ENCODE measurements at places on chromosomes 2 and 18.

DNA sequence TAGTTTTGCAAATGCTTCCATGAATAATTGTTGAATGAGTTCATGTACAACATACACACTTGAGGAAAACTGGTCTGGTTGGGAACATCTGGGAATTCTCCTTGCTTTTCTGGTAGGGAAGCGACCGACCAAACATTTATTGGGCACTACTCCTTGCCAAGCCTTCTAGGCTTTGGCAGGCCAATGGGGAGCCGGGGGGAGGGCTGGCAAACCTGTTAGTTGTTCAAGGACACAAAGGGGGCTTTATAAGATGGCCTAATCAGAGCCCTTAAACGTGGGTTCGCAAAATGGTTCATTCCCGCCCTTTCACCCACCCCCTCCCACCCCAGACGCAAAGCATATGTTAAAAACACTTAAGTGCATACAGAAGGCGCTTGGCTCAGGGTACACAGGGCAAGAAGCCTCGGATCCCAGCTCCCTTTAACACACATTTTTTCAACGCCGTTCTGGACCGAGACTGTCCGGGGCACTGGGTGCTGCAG is 844 bp upstream of the VSNL1 start:
- no peak for DNase-seq

DNA sequence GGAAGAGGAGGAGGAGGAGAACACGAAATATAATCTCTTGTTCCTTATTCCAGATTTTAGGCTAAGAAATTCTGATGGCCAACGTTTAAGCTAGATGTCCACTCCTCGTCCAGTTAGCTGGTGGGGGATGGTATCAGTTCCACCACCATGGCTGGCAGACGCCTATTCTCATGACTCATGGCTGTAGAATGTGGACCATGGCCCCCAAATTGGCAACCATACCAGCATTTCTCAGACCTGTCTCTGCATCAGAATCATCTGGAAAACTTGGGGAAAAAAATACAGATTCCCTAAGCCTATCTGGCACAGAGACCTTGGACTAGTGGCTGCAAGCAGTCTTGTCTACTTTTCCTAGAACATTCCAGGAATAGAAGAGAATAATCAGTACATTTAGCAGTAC is 267.7 kb upstream of the SIX2 start:
- no peak for DNase-seq

DNA sequence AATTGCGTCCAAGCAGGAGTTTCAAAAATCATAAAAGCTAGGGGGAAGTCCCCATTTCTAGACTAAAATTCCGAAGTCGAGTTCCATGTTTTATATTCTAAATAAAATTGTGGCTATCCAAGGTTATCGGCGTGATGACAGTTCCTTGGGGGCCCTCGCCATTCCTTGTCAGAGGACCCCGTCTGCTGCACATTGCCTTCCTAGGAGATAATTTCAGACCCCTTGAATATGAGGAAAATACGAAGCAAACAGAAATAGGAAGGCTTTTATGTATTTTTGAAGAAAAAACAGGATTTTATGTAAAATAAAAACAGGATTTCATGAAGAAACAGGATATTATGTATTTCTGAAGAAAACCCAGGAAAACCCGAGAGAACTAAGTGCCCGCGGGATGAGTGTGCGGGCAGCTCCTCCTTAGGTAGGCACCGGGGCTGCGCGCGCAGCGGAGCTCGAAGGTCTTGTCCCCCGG is 465 bp upstream of the PLEKHA3 start:
- DNase-seq: no peak

DNA sequence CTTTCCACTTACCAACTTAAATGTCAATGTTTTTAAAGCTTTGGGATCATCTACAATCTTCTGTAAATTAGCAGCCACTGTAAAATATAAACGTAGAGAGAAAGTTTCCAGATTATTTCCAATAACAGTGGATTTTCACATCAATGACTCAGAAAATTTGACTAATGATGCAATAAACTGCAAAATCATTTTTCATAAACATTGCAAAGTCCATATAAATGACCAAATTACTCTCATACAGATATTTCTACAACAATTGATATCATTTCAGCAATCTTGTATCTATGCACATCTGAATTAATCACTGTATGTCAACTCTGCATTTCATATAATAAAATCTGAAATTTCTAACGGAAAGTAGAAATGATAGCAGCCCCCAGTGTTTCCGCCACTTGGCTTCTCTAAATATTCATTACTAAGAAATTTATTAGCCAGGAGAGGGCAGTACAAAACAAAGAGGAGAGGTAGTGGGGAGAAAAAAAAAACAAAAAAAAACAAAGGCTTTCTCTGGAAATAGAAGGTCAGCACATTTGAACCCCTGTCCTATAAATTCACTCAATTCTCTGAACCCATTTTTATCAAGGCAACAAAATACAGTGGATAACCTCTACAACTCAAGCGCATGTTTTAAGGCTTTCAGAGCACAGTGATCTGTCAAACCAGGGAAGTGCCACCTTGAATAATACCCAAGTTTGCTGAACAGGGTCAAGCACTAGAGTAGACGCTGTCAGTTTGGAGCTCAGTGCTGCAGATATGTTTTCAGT is 282.6 kb downstream of the STK39 start:
- DNase-seq: no peak

DNA sequence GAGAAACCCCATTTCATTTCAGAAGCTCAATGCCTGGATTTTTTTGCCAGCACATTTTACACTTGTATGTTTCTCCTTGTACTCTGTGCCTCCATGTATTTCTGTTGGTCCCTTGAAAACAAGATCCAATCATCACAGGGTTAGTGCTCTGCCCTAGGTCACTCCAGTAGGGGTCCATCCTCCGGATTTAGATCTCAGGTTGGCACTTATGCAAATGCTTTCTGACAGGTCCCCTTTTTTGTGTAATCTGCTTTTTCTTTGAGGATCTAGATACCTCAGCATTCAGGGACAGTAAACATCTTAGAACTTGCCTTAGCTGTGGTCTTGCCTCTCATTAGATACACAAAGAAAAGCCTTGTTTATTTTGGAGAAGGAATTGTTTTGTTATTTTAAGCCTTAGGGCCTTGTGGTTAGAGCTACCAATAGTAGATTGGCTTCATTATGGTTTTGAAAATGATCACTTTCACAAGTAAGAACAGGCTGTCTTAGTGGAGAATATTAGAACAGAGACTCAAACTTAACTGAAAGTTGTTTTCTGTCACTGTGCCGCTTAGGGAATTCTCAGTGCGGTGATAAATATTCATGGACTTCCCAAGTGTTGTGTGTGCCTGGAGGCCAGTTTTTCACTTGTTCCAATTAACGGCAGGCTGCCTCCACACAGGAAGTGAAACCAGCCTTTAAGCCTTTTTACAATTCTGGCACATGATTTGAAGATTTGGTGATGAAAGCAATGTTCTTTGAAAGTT is 7.8 kb downstream of the MERTK start:
- DNase-seq: no peak

DNA sequence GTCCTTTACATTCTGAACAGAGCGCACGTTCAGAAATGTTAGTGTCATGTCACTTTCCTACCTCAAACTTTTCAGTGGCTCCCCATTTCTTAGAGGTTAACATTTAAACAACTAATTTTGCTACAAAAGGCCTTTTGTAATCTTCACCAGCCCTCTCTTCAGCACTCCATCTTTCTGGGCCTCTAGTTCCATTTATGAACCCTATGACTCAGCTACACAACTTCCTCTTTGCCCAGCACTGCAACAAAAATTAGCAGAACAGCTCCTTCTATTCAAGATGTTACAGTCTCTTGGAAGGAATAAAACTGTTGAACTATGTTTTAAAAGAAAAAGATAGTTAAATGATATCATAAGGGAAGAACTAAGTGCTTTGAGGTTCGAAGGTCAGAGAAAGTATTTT is 139.9 kb downstream of the VWC2L start:
- DNase-seq: no peak

DNA sequence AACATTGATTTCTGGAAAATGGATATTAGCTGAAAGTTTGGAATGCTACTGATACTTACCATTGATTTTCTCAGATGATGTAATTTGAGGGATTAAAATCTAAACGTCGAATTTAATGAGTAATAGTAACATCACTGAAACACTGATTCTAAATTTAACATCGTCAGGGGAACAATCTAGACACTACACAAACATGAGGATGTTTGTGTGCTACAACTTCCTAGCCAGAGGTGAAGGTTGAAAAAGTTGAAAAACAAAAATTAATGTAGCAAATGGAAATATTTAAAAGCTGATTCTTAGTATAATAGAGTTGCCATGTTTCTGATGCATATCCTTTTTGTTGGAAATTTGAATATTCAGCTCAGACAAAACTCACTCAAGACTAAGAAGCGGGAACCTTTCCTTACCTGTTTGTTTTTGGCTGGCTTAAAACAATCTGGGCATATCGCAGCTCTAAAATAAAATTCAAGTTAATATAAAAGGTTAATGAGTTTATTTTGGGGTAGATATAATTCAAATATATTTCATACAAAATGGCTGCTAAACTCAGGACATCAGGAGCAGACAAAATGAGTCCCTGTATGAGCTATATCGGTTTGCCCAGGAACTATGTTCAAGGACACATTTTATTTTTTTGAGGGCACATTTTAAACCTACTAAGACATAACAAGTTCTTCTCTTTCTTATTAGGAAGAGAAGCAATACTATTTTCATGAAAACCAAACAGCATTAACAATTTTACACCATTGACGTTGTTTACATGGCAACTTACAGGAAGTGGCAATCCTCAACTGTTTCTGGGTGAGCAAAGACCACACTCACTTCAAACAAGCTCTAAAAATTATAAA is 52.6 kb upstream of the PEX13 start:
- no peak for DNase-seq

GRCh38 chr2:78029392-78029995 is 507.3 kb upstream of the LRRTM4 start:
- no peak for DNase-seq

All from stimulated activated CD4-positive, alpha-beta T cell treated with anti-CD3 and anti-CD28 coated beads, Interleukin-12 subunit alpha, Interleukin-12 subunit beta, amount 100 ng/mL, for 48 hours (primary cell).